ENCODE measurements at places on chromosomes 12 and 14.

- DNase-seq = no peak
These were observed 43.0 kb downstream of the BORCS5 start for GRCh38 chr12:12399776-12400305.

DNA sequence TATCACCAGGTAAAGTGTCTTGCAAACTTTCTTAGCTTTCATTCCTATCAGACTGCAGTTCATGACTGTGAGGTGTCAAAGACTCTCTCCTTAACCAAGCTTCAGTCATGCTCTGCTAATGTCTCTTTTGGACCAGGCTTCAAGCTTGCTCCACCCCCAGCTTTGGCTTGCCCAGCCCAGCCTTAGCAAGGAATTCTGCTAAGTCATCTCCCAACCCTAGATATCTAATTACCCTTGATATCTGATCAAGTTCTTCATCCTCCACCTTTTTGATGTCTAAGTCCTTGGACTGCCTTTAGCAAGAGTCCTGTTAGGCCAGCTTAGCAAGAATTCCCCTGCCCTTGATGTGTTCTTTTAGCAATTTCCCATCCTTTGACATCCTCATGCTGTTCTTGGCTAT is 108.9 kb upstream of the FGD4 start:
- no peak for DNase-seq

- DNase-seq = no peak
These were observed 65.4 kb downstream of the FZD10 start for GRCh38 chr12:130227641-130228040.

DNA sequence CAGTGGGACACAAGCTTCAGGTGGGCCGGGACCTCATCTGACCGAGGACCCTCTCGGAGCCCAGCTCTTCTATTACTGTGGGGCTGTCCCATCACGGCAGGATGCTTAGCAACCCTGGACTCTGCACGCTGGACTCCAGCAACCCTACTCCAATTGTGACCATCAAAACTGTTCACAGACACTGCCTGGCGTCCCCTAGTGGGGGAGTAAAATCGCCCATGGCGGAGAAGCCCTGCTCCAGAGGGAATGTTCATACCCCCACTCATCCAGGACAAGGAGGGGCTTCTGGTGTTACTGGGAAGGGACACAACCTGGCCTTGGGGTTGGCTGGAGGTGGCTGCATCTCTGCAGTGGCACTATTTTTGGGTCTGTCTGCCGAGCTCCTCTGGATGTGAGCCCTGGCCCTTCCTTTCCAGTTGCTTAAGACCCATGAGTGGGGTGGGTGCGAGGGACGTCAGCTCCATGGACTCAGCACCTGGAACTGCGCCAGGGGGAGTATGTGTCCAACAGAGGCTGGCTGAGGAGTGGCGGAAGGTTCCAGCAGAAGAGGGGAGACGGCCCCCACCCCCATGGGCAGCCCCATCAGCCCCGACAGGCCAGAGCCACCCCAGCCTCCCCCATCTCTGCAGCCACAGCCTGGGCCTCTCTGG is 103.8 kb downstream of the RFLNA start:
- DNase-seq = no peak

- no peak for DNase-seq
These were observed 180.7 kb downstream of the PHLDA1 start for GRCh38 chr12:75850721-75851462.

DNA sequence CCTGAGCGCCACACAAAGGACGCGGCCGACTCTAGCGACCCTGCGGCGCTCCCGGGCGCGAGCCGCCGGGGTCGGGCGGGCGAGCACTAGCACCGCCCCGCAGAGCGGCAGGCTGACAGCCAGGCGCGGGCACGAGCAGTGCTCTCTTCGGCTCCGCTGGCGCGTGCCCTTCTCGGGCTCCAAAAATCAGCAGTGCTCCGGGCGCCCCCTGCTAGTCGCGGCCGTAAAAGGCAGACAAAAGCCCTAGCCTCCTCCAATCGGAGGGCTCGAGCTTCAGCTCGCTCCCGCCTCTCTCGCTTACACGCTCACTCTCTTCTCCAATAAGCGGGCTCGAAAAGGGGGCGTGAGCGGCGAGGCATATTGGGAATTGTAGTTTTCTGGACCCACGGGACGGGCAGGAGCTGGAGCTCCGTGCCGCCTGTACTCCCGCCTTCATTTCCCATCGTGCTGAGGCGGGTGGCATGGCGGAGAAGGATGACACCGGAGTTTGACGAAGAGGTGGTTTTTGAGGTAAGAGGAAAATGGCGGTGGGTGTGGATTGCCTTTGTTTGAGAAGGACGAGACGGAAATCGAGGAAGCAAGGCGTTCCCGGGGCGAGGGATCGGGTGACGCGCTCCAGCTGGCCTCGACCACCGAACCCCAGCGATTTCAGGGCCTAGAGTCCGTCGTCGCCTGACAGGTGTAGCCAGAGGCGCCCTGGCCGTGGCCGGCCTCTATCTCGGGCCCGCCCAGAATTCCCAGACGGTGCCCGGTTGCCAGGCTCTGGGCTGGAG is at the start of the genes FGD6 and VEZT:
FGD6 (minus strand) TSS at position 91 of the 773 bp plus-strand sequence. CDS start 227 bp downstream, outside the sequence.
VEZT (plus strand) TSS at position 431 of the 773 bp plus-strand sequence; CDS start at position 475, 44 bp downstream.
- DNase-seq = peak; percentile 98

- no peak for DNase-seq
These were observed 6.8 kb downstream of the TTC8 start for GRCh38 chr14:88831284-88831683.

DNA sequence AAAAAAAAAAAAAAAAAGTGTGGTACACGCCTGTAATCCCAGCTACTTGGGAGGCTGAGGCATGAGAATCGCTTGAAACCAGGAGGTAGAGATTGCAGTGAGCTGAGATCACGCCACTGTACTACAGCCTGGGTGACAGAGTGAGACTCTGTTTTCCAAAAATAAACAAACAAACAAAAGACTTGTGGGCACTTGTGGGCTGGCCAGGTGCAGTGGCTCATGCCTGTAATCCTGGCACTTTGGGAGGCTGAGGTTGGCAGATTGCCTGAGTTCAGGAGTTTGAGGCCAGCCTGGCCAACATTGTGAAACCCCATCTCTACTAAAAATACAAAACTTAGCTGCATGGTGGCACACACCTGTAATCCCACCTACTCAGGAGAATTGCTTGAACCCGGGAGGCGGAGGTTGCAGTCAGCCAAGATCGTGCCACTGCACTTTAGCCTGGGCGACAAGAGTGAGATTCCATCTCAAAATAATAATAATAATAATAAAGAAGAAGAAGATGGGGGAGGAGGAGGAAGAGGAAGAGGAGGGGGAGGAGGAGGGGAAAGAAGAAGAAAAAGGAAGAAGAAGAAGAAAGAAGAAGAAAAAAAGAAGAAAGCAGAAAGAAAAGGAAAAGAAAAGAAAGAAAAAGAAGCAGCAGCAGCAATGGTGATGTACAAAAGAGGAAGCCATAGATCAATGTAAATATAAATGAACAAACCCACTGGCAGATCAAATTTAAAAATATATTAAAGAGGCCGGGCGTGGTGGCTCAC is 27.9 kb upstream of the CCNT1 start:
- DNase-seq = no peak

All from nucleus accumbens (tissue), 56 donors.